Substantia nigra (tissue), 51 donors: ENCODE measurements at places on chromosomes 6 and 20.

DNA sequence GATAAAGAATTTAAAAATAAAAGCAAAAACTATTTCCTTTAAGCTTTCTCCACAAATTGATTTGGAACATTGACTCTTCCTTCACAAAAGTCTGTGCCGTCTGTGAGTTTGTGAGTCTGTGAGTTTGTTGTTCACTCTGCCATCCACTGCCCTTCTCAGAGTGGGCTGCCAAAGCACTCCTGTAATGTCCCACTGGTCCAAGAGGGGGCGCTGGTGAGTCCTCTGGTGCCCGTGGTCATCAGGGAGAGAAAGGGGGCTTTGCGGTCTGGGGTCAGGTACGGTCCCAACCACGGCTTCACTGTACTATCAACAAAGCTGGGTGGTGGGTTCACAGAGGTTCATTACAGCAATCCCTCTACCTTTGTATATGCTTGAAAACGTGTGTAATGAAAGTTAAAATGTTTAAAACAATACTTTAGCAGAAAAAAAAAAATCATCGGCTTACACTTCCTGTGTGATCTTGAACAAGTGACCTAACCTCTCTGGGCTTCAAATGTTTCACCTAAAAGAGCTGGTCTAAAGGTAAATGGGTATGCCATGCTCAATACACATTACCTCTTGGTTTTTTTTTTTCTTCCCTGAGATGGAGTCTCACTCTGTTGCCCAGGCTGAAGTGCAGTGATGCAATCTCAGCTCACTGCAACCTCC is 5.6 kb upstream of the ANKRD60 start:
- no peak for DNase-seq

DNA sequence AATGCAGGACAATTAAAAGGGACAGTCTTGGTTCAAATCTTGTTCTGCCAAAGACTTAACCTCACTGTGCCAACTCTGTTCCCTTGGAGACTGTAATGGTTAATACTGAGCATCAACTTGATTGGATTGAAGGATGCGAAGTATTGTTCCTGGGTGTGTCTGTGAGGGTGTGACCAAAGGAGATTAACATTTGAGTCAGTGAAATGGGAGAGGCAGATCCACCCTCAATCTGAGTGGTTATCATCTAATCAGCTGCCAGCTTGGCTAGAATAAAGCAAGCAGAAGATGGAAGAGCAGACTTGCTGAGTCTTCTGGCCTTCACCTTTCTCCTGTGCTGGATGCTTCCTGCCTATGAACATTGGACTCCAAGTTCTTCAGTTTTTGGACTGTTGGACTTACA is 474.4 kb downstream of the CD83 start:
- no peak for DNase-seq

DNA sequence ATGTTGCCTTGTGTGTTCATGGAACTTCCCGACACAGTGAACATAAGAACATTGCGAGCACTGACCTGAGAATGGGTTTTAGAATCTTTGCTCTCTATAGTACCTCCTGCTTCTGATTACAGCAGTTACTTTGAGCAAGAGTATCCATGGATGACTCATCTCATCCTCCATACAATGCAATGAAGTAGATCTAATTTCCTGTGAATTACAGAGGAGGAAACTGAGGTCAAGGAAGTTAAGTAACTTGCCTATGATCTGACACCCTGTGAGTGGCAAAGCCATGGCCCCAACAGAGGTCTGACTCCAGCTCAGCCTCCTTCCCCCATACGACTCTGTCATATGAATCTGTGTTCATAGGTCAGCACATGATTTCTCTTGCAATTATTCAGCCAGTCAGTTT is 518.1 kb downstream of the TFAP2A start:
- no peak for DNase-seq

GRCh38 chr6:93419304-93420162 is at the start of gene EPHA7:
Gene EPHA7 (minus strand): TSS chr6:93419559. CDS start chr6:93419341, 218 bp downstream.
- DNase-seq = peak; percentile 83

DNA sequence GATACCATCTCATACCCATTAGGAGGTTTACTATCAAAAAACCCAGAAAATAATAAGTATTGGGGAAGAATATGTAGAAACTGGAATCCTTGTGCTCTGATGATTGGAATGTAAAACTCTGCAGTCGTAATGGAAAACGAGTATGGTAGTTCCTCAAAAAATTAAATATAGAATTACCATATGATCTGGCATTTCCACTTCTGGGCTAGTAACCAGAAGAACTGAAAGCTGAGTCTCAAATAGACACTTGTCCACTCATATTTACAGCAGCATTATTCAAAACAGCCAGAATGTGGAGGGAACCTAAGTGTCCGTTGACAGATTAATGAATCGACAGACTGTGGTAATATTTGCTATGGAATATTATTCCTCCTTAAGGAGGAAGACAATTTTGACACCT is 44.3 kb downstream of the FOXC1 start:
- no peak for DNase-seq

DNA sequence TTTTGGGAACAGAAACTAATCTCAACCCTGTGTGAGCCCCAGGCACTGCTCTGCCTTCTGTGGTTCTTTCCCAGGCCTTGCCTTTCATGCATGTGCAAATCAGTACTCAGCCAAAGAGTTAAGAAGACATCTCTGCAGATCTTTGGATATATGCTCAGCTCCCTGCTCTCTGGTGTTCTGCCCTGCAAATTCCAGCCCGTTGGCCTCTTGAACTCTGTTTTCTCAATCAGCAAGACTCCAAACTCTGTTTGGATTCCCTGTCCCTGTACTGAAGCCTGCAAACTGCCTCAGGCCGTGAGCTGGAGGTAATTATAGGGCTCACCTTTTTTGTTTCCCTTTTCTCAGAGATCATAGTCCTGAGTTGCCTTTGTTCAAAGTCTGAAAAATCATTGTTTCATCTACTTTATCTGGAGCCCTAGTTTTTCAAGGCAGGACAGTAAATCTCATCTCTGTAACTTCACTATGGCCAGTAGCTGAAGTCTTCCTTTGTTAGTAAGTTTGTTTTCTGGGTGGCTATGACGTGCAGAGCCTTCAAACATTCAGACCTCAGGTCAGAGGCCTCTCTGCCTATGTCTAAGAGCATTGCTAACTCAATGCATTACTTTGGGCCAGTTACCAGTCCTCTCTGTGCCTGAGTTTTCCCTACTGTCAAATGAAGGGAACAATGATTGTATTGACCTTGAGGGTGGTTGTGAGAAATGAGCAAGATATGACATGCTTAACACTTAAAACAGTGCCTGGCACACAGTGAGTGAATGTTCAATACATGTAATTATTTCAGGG is 15.9 kb upstream of the MDFI start:
- no peak for DNase-seq

- DNase-seq = no peak
These were observed 979.0 kb downstream of the KIF16B start for GRCh38 chr20:15594158-15594695.

DNA sequence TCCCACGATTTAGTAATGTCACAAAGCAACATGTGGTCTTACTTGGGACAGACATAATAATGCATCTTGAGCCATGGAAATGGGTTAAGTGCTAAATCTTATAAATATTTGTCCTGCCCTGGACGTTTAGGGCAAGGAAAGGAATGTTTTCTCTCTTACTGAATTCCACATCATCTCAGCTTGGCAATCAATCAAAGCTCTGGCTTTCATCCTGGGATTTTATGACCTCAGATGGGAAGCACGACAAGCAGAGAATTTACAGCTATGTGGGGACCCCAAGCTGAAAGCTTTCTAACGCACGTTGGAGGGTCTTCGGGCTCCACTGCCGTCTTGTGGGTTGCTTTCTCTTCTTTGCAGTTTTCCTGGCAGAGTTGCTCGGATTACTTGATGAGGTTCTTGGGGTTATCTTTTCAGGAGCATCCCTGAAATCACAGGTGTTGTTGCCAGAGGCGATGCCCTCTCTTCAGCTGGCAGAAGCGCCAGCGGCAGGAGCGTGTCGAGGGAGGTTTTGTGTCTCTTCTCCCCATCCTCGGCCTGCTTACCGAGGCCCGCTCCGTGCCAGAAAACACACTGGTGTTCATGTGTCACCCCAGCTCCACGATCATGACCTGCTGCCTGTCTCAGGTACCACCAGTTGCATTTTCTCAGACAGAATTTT is 73.4 kb upstream of the FRMD1 start:
- DNase-seq = no peak

DNA sequence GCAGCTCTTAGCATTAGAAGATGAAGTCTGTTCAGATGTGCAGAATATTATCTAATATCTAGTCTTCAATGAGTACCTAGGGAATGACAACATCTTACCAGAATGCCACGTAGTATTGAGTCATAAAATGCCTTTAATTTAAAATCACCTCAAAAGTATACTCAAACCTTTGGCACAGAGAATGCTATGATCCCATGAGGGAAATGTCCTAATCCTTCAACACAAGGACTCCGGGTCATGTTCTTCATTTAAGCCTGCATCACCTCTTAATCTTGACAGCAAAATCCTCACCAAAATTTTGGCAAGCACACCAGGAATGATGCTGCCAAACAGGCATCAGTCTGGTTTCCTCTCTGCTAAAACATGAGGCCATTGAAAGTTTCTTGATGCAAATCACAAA is 23.6 kb upstream of the MARCKS start:
- DNase-seq = no peak

DNA sequence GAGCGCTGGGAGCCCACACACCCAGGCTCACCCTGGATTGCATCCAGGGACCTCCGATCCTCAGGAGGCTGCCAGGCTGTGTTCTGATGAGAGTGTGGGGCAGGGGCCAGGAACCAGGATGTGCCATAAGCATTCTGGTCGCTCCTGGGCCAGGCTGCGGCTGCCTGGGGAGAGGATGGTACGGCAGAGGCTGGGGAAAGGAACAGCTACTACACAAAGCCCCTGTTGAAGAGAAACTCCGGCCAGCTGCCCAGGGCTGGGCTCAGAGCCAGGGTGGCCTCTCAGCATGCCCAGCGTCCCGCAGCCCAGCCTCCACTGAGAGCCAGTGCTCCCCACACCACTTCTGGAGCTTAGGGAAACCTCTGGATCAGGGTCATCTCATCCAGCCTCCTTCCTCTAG is 21.7 kb upstream of the OCSTAMP start:
- peak; percentile 96 for DNase-seq

DNA sequence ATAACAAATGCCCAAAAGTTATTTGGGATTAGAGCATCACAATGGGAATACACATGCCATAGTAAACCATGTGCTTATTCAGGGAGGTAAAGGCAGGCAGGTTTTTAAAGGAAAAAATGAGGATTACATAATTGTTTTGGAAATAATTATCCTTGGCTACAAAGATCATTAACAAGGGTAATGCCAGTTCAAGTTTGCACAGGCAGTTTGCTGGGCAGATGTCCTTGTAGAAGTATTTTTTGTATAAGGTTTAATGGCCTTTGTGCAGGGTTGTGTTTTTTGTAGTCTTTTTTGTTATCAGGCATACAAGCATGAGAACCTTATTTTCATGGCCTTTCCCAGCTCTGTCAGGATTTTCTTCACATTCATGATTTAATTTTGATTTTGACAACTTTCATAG is 24.7 kb downstream of the FBXO9 start:
- DNase-seq = no peak

DNA sequence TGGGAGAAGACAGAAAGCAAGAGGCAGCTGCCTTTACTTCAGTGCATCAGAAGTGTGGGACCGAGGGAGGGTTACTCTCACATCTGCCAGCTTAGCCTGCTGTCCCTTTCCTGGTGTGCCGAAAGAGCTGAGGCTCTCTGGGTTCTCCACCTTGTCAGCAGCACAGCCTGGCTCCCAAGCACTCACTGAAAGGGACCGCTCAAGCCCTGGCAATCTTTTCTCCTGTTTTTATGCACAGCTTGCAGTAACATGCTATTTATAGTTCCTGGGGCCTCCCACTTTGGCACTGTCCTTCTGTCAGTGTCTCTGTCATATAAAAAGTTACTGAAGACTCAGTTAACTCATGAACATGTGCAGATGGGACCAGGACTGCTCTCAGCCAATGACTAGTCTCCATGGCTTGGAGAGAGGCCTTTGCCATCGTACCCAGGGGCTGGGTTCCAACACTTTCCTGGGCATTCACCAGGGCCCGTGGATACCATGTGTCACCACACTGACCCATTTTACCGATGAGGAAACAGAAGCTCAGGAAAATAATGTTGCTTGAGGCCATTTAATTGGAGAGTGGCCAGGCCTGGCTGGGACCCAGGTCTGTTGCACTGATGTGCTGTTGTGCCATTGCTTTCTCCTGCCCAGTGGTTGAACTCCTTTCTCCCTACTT is 46.2 kb downstream of the PANK2 start:
- DNase-seq = no peak

- no peak for DNase-seq
These were observed 365.2 kb downstream of the SYNE1 start for GRCh38 chr6:152271776-152272464.

GRCh38 chr6:42460883-42461282 is 9.2 kb upstream of the TRERF1 start:
- DNase-seq = no peak

DNA sequence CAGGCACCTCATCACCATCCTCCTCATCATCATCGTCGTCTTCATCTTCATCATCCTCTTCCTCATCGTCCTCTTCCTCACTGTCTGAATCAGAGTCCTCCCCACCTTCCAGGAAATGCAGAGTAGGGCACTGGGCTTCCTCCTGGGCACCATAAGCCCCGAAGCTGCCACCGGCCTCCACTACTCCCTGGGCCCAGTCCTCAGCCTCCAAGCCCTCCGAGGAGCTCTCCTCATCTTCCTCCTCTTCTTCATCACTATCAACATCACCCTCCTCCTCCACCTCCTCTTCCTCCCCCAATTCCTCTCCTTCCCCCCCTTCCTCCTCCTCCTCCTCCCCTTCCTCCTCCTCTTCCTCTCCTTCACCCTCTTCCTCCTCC is 1.7 kb downstream of the CENPB start:
- DNase-seq = no peak

DNA sequence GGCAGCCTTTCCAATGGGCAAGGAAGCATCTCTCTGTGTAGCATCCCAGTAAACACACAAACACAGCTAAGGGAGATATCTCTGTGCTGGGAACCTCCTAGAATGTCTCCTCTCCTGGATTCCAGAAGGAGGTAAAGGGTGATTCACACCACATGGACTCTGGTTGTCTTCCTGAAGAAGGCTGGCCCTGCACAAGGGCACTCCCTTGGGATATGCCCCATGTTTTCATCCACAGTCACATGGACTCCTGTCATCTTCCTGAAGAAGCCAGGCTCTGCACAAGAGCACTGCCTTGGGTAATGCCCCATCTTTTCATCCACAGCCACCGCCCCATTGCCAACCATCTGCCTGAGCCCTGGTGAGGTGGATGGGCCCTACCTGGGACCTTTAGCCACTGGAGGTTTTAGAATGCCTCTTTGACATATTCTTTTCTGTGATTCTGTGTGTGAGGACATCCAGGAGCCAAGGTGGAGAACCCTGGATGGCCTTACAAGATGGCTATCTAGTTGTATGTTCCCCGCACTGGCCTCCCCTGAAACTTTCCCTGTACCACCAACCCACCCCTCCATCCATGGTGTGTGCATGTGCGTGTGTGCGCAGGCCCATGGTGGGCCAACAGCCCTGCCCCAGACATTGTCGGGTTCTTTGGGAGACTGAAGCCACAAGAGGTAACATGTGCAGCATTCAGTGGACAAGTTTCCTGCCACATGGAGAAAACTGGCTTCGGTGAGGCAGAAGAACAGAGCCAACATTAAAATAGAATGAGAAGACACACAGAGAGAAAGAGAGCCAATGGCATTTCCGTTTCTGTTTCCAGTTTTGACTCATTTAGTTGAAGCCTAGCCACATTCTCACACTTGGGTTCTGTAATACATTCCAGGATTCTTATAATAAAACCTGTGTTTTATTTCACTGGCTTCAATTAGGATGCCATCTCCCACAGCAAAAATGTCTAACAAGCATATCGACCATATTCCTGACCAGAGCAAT is 110.2 kb upstream of the CST7 start:
- no peak for DNase-seq

- DNase-seq = no peak
These were observed at the start of the genes DEFB124 and REM1 for GRCh38 chr20:31474758-31475427. Gene DEFB124 (minus strand): TSS chr20:31475127. CDS start chr20:31473013, 2,114 bp downstream. Gene REM1 (plus strand): TSS chr20:31475288. CDS start chr20:31476446, 1,158 bp downstream.
